Stimulated activated CD4-positive, alpha-beta T cell treated with anti-CD3 and anti-CD28 coated beads, TNF-alpha, amount 100 ng/mL, for 4 hours (primary cell): ENCODE measurements at places on chromosomes 4 and X.

GRCh38 chrX:33721927-33722326 lies 410.2 kb downstream of the FAM47A start:
- DNase-seq: no peak

GRCh38 chr4:8260656-8261111 lies 8.9 kb upstream of the HTRA3 start:
- no peak for DNase-seq

GRCh38 chr4:169229571-169230028 lies 41.2 kb downstream of the SH3RF1 start:
- DNase-seq: no peak

DNA sequence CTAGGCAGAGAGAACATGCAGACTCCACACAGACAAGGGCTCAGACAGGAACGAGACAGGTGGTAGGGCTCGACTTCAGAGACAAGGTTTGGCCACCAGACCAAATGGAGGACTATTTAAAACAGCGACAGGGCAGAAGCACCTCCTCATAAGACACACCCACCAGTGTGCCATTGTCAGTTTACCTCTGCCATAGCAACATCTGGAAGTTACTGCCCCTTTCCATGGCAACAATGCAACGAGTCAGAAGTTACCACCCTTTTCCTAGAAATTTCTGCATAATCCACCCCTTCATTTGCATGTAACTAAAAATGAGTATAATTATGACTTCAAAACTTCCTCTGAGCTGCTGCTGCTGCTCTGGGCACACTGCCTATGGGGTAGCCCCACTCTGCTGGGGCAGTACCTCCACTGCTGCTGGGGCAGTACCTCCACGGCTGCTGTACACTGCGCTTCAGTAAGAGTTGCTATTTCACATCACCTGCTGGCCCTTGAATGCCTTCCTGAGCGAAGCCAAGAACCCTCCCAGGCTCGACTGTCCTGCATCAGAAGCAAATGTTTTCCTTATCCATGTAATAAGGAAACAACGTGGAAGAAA lies 2222.3 kb upstream of the AGA start:
- no peak for DNase-seq

GRCh38 chr4:61462451-61463326 lies 262.6 kb downstream of the ADGRL3 start:
- no peak for DNase-seq

GRCh38 chr4:5300283-5300682 lies 249.0 kb downstream of the STK32B start:
- no peak for DNase-seq

GRCh38 chr4:183812567-183812966 lies 92.5 kb upstream of the STOX2 start:
- no peak for DNase-seq

- no peak for DNase-seq
Observed at GRCh38 chrX:19156186-19156585, 33.9 kb upstream of the ADGRG2 start.

DNA sequence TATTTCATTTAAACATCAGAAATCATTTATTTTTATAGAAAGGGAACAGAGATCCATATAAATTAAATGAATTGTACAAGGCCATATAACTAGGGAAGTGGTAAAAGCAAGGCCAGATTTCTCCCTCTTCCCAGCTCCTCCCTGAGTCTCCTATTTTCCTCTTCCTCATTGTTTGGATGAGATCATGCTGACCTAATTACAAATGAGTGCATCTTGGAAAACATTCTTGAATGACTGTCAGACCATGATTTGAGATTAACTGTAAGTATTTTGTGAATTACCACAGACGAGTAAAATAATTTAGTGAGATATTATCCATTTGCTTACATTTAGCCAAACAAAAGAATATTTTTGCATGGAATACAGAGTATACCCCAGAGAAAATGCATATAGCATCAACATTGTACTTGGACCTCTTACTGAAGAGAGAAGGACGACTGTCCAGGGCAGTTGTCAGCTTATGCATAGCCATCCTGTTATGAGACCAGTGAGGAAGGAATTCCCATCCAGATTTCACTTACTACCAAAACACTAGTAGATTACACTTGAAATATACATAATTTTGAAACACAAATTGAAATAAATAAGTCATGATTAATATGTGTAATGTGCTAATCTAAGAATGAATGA lies 47.3 kb downstream of the SLAIN2 start:
- no peak for DNase-seq

DNA sequence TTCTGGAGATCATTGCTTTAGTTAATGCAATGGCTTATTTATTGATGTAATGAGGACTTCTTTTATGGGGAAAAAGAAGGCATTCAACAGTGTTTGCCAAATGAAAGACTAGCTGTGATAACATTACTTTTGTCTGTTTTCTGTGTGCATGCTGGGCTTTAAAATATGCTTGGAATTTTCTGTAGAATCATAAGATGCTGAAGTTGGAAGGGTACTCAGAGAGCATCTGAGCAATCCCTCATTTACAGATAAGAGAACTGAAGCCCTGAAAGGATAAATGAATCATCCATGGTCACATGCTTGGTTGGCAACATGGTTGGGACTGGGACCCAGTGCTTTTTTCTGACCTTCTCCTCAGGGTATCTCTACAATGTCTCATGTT lies 31.4 kb upstream of the PITX2 start:
- no peak for DNase-seq

DNA sequence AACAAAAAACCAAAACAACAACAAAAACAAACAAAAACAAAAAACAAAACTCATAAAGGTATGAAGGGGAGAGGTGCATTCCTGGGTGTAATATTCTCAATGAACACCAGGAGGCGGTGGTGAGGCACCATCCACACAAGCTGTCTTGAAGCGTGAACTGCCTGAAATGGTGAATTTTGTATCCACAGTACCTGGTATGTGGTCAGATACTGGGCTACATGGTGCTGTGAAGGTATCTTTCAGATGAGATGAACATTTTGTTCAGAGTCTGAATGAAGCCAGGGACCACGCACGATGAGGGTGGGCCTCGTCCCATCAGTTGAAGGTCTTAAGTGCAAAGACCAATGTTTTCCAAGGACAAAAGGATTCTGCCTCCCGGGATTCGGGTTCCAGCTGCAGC lies 58.5 kb downstream of the ASMT start:
- DNase-seq: no peak

- DNase-seq: peak; percentile 55
Observed at GRCh38 chr4:40897557-40898203, 147.9 kb downstream of the NSUN7 start.

GRCh38 chrX:133538148-133538547 lies 122.9 kb upstream of the GPC4 start:
- no peak for DNase-seq

- no peak for DNase-seq
Observed at GRCh38 chrX:19388064-19388679, 44.4 kb downstream of the PDHA1 start.
